ENCODE measurements at places on chromosomes 3 and 15. TPM values are rescaled to one million over a fixed set of nuclear protein-coding genes. Genes with fewer than 3 reads are reported as not detected.

Gene MINDY4B
- total RNA-seq: not detected

Gene HCN4
- total RNA-seq: 0.25 TPM

Gene CD86
- total RNA-seq: 0.98 TPM

Gene LRRC28
- 23.8 TPM for total RNA-seq

Gene MYZAP
- 15.2 TPM for total RNA-seq

Gene TUSC7
- total RNA-seq: not detected

DNA sequence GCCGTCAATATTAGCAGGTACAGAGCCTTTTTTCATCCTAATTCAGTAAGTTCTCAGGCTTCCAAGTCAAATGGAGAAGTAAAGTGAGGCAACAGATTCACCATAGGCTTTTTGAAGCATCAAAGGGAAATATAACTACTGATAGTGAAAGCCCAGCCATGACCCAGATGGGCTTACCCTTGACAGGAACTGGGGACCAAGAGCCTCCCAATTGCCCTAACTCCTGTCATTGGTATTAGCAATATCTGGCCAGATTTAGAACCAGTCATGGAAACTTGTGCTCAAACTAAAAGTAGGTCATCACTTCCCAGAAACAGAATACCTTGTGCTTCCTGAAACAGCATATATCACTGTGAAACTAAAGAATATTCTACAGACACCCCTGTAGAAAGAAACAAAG is 33.0 kb downstream of the NME9 start:
- no peak for DNase-seq

DNA sequence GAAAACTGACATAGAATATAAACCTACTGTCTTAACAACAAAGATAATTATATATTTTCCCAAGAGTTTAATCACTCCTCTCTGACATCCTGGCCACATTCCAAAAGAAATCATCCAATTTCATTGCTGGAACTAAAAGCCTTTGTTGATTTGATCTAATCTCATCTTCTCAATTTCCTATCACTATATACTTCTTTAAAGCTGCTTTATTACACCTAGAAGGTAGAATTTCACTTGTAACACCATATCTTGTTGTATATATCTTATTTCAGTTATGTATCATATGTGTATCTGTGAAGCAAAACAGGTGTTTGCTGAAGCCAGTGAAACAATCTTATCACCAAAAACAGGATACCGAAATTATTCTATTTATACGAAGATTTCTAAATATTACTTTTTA is 740.2 kb downstream of the ROBO1 start:
- DNase-seq: no peak

- no peak for DNase-seq
Measured at GRCh38 chr3:38994251-38994650, 57.5 kb downstream of the SCN11A start.

DNA sequence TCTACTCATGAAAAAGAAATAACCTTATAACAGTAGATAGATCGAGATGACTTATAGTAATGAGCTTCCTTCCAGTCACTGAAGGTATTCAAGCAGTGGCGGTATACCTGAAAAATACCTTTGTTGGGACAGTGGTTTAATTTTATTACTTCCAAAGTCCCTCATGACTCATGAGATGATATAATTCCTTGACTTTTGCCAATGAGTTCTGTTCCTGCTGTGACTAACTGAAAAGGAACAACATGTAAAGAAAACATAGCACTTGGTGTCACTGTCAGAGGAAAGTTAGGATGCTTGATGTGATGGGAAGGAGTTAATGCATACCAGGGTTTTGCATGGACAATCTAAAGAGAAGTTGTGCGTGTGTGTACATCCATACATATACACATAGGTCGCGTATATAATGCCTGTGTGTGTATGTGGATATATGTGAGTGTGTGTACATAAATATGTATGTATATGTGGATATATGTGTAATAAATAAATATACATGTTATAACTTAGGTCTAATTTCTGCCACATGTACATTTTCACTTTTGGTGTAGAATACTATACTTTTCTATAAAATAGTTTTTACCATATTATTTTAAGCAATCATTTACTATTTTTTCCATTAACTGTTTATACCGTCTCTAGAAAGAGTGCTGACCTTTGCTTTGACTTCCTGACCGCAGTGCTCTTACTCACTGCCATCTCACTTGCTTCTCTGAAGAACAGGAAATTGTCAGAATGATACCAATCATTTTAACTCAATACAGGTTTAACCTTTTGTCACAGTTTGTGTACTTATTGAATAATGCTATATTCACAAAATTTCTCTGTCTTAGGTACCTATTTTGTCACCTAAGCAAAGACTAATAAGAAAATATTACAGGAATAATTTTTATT is 12.6 kb upstream of the PAK2 start:
- no peak for DNase-seq

GRCh38 chr3:139074565-139075115 is 29.9 kb upstream of the PRR23C start:
- DNase-seq: no peak

- DNase-seq: no peak
Measured at GRCh38 chr3:109596991-109597390, 259.6 kb upstream of the DPPA4 start.

GRCh38 chr3:169147238-169148008 is 516.1 kb downstream of the MECOM start:
- DNase-seq: no peak

DNA sequence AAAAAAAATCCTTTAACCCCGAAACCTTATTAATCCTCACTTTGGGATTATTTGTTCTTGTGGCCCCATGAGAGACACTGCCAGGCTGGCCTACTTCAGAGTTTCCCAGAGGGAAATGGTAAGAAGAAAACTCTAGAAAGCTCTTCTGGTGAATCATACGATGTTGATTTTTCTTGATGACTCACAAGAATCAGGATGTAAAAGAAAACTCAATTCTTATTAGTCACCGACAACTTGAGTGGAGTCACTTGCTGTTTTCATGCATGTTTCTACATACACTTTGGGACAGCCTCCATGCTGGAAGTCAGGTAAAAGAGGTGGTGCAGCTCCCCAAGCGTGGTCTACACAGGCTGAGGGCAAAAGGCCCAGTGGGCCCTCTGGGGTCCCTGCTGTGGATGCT is 42.8 kb downstream of the MYO5C start:
- DNase-seq: no peak

- DNase-seq: no peak
Measured at GRCh38 chr3:40009991-40010390, 200.6 kb downstream of the MYRIP start.

DNA sequence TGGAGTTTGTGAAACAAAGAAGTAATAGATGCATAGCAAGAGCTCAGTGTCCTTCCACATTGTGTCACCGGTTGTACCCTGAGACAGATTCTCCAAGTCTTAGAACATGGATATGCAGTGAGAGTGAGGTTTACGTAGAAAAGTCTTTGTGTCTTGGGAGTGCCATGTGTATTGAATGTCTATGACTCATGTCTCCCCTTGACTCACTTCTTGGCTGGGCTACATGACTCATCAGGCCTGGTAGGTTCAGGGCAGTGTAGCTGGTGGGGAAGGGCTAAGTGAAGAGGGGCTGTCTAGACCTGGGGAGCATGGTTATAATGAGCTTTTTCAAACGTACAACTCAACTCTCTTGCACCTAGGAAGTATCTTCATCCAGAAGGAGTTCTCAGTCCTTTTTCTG is 167.4 kb downstream of the GAP43 start:
- no peak for DNase-seq

DNA sequence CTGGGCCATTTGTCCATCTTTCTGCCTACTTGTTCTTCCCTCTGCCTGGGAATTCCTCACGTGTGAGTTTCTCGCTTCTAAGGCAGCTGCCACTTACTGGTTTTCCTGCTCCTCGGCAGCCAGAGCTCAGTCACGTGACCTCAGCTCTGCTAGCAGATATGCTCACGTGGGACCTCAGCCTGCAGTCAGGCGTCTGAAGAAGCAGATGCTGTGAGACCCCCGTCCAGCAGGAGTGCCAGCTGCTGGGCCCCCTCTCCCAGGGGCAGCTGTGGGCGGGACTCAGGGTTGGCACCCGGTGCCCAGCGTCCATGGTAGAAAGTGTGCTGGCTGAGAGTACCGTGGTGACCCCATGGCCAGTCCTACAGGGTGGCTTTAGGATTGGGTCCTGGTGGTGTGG is 161.3 kb upstream of the TLE3 start:
- no peak for DNase-seq

DNA sequence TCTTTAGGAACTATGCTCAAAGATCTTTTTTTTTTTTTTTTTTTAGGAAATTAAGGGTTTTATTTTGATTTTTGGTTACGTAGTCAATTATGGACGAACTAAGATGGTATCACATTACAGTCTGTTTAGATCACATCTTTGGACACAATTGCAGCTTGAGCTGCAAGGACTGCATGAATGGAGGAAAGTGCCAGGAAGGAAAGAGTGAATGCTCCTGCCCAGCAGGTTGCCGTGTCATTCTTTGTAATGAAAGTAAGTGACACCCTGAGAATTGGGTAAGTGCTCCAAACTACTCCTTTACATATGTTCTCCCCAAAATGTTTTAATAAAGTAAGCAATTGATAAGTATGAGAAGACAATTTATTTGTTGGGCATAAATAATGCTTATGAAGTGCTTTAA is 716.5 kb upstream of the GOLIM4 start:
- DNase-seq: no peak

- no peak for DNase-seq
Measured at GRCh38 chr3:84600703-84601225, 358.0 kb upstream of the CADM2 start.

DNA sequence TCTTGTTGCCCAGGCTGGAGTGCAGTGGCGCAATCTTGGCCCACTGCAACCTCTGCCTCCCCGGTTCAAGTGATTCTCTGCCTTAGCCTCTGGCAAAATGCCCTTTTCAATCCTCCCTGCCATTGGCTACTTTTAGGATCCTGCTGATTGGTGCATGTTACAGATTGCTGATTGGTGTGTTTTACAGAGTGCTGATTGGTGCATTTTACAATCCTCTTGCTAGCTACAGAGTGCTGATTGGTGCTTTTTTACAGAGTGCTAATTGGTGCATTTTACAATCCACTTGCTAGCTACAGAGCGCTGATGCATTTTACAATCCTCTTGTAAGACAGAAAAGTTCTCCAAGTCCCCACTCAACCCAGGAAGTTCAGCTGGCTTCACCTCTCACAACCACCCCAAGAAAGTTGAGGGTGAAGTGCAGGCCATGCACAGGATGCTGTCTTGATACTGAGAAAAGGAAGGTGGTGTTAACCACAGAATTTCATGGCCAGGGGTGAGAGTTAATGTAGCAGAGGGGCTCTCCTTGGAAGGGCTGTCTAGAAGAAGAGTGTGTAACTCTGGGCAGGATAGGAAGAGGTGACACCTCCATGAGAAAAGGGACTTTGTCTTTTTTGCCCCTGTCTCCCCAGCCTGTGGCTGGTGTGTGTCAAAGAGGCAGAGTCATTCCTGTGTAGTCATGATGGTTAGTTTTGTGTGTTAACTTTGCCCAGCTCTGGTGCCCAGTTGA is 145.9 kb downstream of the APBA2 start:
- DNase-seq: no peak

DNA sequence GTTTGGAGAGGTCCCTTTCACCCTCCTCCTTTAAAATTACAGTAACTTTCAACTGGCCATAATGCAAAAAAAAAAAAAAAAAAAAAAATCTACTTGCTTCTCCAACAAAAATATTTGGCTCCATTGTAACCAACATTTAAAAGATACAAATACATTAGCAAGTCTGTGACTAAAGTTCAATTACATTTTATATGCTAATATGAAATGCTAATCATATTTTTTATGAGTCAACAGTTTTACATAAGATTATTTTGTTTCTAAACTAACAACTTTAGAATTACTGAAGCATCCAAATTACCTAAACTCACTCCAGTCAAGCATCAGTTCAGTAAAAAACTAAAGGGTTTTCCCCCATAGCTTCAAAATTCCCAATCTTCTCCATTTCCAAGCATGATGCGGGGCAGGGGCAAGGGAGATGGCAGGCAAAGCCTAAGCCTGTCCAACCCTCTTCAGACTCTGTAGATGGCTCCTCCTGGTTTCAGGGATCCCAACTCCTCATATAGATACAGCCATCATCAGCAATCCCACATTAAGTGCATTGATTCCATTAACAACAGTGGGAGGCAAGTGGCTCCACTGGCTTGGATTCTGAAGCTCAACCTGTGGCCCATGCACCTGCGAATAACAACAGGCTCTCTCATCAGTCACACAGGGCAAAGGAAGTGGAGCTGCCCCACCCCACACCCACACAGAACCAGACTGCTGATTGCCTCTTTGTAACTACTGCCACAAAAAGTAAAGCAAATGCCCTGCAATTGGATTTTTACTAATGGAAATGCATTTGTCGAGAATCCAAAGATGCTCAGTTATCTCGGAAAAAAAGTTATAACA is 15.0 kb downstream of the SFMBT1 start:
- no peak for DNase-seq

DNA sequence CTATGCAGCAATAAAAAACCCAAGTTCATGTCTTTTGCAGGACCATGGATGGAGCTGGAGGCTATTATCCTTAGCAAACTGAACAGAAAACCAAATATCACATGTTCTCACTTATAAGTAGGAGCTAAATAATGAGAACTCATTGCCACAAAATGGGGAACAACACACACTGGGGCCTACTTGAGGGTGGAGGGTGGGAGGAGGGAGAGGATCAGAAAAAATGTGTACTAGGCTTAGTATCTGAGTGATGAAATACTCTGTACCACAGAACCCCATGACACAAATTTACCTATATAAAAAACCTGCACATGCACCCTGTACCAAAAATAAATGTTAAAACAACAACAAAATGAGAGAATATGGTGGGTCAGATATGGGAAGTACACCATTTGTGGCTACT is 49.6 kb upstream of the AADACL2 start:
- no peak for DNase-seq

GRCh38 chr3:59052803-59053411 is 3.1 kb upstream of the CFAP20DC start:
- no peak for DNase-seq

DNA sequence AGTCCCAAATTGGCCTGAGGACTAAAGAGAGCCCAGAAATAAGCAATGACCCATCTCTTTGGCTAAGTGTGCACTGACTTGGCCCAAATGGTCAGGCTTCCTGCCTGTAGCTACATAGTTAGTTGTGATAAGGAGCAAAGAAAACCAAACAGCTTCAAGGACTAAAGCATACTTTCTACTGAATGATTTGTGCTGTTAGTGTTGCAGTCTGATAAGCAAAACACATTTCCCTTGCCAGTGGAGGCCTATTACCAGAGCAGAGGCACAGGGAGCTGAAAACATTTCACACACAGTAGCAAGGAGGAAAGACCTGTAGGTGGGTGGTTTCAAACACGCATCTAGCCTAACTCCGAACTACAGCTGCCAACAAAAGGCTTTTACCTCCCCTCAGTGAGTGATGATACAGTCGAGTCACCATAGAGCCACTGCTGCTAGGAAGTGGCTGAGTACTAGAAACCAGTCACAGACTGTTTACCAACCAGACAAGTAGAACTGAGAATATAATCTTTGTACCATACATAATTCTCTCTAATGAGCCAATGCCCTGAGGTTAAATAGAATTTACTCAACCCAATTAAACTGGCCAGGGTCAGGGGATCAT is 222.3 kb upstream of the THBS1 start:
- DNase-seq: no peak
